ENCODE measurements at places on chromosomes 2 and 18.

DNA sequence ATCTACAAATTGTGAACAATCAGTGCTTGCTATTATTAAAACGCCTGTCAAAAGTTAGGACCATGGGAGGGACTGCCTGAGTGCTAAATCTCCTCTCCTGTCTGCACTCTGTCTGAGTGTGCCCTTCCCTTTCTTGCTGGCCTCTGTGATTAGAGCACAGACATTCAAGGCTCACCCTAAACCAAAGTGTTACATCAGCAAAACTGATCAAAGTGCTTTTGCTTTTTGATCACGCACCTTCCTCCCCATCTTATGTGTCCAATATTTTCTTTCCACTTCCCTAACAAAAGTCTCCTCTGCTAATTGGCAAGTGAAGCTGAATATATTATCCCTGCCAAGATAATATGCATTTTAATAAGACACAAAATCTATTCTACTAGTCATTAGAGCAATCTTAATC lies 30.5 kb upstream of the DNAJC10 start:
- no peak for DNase-seq

DNA sequence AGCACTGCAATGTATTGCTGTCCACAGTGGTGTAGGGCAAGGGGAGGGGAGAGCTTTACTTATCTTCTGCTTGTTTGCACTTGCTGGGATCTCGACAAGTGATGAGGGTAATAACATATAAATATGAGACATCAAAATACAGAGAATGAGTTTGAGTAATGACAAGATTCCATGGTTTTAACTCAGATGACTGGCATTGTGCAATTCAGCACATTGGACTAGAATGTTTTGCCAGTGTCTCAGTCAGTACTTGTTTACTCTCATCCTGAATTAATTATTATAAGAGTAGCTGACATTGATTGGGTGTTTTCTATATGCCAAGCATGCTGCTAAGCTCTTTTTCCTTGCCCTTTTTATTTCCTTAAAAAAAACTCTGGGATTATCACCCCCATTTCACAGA lies 306.7 kb upstream of the MMADHC start:
- no peak for DNase-seq

DNA sequence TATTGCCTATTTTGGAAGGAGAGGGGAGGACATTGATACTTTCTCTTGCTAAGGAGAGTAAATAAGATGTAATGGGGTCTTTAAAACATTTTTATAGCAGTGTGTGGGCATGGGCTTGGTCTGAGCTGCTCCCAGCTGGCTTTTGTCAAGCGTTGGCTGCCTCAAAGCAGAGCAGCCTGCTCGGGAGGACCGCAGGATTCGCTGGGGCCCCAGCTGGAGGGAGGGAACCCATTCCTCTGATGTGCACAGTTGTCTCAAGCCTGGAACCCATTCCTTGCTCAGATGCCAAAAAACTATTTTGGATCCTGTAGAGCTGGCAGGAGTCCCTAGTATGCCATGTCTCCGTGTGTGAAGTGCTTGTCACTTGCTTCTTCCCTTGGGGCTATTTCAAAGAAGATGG lies 59.4 kb upstream of the RMDN2 start:
- no peak for DNase-seq

DNA sequence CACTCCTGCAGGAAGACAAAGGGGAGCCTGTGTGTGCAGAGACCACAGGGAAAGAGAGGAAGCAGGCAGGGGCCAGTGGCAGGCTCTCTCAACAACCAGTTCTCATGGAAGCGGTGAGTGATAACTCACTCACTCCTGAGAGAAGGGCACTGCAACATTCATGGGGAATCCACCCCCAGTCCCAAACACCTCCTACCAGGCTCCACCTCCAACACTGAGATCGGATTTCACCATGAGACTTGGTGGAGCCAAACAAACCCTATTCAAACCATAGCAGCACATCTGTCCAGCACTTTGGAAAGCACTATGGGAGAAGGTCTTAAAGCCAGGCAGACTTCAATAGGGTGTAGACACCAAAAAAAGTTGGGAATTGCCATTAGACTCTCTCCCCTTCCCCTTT lies 345.7 kb upstream of the SPRED2 start:
- DNase-seq, result no peak

DNA sequence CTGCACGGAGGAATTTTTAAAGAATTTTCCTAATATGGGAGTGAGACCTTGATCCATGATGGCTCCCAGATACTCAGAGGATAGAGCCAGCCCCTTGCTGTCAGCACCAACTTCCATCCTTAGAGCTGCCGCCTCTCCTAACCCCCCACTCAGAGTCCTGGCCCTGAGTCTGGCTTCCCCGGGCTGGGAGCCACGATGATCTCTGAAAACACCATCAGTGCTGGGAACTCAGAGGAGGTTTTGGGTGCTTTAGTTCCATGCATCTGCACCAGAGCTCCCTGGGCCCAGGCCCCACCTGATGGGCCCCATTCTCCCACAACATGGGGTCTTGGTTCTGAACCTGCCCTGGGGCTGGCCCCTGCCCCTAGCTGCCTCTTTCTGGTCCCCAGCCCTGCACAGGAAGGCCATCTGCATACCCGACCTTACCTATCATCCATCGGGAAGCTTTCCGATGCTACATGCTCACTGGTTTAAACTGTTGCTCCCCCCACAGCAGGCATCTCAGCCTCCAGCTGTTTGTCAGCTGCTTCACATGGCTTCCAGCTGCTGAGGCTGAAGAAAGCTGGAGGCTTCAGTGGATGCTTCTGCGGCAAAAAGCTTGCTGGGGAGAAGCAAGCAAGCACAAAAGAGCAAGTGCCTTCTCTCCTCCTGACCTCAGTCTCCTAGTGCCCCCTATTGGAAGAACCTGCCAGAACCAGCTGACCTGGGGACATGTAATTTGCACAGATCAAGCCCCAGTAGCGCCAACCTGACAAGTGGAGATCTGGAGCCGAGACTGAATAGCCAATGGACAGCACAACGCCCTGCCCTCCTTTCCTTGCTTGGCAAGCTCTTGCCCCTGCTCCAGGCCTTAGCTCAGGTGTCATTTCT lies 24.2 kb upstream of the RHOB start:
- peak; percentile 65 for DNase-seq

GRCh38 chr2:130791617-130791939 lies 36.2 kb downstream of the AMER3 start:
- DNase-seq, result no peak

- peak; percentile 76 for DNase-seq
Measured at GRCh38 chr2:199798831-199799580, 52.0 kb downstream of the FTCDNL1 start.

DNA sequence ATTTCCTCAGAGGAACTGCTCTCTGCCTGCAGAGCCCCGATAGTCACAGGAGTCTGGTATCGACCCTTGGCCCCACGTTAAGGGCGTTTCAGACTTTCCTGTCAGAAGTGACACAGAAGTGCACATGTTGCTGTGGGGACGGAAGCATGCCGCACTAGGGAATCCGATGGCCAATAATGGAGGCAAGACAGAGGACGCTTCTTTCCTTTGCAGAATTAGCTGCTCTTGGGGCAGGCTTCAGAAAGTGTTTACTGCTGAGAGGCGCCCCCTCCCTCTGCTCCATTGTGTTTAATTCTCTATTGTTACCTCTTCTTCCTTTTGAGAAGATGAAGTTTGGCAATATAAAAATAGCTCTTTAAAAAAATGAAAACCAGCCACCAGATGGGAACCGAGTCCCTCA lies 118.6 kb upstream of the EML6 start:
- no peak for DNase-seq

DNA sequence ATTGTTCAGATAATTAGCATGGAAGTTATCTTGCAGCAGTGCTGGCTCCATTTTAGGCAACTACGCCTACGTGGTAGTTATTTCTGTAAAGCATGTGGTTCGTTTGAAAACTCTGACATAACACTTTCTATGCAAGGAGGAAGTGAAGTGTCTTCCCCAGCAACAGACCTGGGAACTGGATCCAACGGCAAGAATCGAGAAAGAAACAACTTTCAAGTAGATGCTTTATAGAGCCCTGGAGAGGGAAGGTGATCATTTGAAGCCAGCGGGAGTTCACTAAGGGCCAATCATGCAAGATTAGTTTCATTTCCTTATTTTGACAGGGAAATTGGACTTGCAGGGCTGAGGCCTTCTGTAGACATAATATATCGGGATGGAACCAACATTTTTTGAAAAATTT lies 218.3 kb downstream of the ACKR3 start:
- no peak for DNase-seq

GRCh38 chr2:187313831-187314230 lies 134.2 kb downstream of the CALCRL start:
- no peak for DNase-seq

- DNase-seq, result peak; percentile 64
Measured at GRCh38 chr2:172285010-172285621, 142.3 kb upstream of the ITGA6 start.

GRCh38 chr2:219733106-219733505 lies 105.7 kb downstream of the SLC4A3 start:
- no peak for DNase-seq

- no peak for DNase-seq
Measured at GRCh38 chr2:60925994-60926740, 44.8 kb downstream of the REL start.

DNA sequence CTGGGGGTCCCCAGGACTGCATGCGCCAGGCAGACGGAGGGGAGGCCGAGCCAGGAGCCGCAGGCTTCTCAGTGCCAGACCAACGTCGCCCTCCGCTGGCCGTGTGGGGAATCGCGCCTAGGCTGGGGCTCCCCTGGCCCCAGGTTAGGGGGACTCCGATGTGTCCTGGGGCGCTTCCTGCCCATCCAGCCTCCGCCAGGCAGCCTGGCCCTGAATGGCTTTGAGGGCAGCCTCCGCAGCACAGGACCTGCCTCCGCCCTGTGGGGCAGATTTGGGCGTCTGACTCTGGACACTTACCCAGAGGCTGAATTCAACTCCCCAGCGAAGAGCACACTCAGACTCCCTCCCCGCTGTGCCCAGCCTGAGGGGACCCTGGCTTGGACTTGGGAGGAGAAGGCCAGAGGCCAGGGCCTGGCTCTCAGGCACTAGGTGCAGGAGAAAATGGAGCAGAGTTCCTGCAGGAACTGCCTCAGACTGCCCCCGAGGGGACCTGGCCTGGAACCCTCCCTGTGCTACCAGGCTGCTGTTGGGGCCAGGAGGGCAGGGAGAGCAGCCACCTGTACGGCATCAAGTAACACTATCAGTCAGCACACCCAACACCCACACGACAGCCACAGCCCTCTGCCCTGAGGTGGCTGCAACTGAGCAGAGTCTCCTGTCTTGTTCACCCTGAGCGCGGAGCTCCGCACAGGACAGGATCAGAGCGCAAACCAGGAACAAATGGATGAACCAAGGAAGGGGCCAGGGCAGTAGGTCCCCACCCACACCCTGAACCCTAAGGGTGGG lies 597 bp upstream of the TEKT4 start:
- no peak for DNase-seq

DNA sequence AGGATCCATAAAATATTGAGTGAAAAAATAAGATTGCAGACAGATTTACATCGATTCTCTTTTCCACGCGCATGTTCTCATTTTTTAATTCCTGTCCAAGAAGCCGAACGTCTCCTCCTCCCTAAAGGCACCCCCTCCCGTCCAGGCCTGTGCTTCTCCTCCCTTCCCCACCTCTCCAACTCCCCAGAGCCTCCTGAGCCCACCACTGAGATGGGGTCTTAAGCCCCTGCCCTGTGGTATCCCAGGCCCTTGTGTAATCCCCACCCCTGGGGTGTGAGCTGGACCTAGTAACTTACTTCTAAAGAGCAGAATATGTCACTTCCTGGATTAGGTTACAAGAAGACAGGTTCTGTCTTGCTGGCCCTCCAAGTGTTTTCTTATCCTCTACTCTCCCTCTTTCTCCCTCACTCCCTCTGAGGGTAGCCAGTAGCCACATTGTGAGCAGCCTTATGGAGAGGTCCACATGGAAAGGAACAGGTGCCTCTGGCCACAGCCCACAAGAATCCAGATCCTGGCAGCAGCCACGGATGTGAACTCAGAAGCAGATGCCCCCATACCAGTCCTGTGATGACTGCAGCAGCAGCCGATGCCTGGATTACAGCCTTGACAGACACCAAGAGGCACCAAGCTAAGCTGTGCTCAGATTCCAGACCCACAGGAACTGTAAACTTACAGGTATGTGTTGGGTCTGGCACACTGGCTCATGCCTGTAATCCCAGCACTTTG lies 39.6 kb upstream of the OTOS start:
- no peak for DNase-seq

- no peak for DNase-seq
Measured at GRCh38 chr18:692824-693223, 19.6 kb downstream of the ENOSF1 start.

DNA sequence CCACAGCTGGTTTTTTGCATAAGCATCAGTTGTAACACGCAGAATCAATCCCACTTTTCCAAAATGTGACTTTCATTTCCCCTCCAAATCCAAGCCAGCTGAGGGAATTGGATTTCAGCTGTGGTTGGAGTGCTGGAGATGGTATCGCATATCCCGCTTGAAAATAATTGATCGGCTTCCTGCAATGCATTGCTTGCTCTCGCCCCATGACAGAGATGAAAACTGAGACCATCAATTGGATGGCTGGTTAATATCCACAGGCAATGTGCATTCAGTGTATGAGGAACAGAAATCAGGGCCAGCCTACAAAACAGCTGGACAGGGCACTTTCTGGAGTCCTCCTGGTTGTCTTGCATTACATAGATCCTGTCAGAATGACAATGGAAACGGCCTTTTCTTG lies 135.3 kb downstream of the MAIP1 start:
- DNase-seq, result no peak

GRCh38 chr2:156110890-156111289 lies 221.6 kb downstream of the NR4A2 start:
- no peak for DNase-seq

DNA sequence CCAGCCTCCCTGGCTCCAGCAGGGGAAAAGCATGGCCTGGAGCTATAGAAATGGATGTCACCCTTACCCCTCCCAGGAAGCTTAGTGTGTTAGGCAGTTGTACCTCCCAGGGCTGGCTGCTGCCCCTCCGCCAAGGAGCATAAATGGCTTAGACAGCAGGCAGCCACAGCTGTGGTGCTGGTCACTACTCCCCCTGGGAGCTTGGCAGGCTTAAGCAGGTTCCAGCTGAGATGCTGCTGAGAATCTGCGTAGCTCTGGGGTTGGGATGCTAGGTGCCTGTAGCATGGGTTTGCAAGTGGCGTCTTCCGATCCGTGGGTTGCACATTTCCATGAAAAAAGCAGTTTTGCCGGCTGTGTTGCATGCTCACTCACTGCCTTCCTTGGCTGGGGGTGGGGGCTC lies 369.7 kb downstream of the CTNNA2 start:
- DNase-seq, result no peak

- no peak for DNase-seq
Measured at GRCh38 chr18:63102941-63103744, 216.4 kb downstream of the BCL2 start.

DNA sequence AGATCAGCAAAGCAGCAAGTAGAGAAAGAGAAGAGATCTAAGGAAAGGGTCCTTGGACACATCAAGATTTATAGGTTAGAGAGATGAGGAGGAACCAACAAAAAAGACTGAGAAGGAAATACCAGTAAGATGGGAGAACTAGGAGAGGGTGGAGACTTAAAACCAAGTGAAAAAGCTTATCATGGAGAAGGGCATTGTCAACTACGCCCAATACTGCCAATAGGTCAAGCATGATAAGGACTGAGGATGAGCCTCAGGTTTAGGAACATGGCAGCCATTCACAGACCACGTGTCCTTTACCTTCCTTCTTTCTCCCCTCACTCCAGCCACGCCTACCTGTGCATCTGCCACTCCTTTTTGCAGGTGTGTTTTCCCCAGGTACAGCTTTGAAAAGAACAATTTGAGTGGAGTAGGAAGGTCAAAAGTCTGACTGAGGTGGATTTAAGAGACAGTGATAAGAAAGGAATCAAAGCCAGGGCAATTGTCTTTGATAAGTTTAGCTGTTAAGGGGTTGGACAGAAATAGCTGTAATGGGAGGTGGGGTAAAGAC lies 238.7 kb downstream of the STK39 start:
- no peak for DNase-seq
